ENCODE measurements at places on chromosomes 7 and 10.
A peak's percentile ranks its signal among the peaks of the same experiment; 100 is the strongest.

- peak; percentile 25 for DNase-seq
Observed at GRCh38 chr10:9608602-9609001, 1409.1 kb upstream of the CELF2 start.

GRCh38 chr7:40115936-40116335 lies 18.5 kb downstream of the MPLKIP start:
- DNase-seq, result no peak

- peak; percentile 69 for DNase-seq
Observed at GRCh38 chr7:95509199-95509598, 23.5 kb downstream of the ASB4 start.

DNA sequence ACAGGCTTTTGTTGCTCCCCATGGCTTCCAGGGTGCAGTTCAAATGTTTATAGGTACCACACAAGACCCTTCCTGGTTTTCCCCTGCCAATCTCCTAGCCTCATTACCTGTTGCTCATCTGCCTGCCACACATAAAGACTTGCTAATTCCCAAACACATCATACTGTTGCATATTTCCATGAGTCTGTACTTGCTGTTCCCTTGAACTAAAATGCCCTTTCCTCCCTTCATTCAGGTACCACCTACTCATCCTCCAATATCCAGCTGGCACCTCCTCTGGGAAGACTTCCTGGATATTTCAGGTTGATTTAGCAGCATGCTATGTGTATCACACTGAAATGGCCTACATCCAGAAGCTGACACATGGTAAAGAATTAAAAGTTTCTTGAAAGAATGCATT lies 206.4 kb upstream of the NFE2L3 start:
- DNase-seq, result no peak

DNA sequence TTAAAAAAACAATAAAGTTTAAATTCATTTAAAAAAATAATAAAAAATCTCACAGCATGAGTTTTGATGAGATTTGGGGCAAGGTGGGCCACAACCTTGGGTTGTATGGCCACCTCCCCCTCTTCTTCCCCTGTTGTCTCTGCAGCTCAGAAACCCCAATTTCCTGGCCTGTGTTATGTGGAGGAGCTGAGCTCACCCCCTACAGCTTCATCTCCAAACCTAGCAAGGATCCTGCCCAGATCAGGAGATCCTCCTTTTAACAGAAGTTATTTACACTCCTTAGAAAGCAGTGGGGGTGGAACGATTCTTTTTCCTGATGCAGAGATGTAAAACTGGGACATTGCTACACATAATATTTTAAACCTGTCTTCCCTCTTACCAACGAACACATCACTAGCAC lies 6.9 kb upstream of the SH2D4B start:
- no peak for DNase-seq

- DNase-seq, result peak; percentile 16
Observed at GRCh38 chr7:13846386-13846785, 143.1 kb downstream of the ETV1 start.

- DNase-seq, result peak; percentile 81
Observed at GRCh38 chr10:112963835-112964234, 13.8 kb downstream of the TCF7L2 start.

DNA sequence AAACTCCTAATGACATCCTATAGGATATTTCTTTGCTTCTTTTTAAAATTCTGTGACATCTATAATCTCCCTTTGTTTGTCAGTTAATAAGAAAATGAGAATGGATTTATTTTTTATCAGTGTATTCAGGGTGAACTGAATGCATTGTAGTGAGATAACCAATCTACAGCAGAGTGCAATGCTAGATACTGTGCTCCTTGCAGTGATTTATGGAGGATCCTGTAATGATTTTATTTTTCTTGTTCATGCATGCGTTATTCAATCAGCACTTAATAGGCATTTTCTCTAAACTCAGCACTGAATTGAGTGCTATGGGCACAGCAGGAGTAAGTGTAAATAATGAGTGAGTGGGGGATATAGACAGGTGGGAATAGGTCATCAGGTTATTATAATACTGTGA lies 253.9 kb downstream of the CDK14 start:
- no peak for DNase-seq

GRCh38 chr10:133262696-133263095 lies 14.0 kb downstream of the ADAM8 start:
- DNase-seq, result no peak

DNA sequence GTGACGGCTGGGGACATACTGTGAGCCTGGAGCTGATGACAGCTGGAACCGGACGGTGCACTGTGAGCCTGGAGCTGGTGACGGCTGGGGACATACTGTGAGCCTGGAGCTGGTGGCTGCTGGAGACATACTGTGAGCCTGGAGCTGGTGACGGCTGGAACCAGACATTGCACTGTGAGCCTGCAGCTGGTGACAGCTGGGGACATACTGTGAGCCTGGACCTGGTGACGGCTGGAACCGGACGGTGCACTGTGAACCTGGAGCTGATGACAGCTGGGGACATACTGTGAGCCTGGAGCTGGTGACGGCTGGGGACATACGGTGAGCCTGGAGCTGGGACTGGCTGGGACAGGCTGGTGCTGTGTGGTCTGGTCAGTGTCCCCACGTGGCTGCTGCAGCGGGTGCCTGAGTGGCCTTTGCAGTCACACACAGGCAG lies 47.9 kb downstream of the PTPRN2 start:
- no peak for DNase-seq

DNA sequence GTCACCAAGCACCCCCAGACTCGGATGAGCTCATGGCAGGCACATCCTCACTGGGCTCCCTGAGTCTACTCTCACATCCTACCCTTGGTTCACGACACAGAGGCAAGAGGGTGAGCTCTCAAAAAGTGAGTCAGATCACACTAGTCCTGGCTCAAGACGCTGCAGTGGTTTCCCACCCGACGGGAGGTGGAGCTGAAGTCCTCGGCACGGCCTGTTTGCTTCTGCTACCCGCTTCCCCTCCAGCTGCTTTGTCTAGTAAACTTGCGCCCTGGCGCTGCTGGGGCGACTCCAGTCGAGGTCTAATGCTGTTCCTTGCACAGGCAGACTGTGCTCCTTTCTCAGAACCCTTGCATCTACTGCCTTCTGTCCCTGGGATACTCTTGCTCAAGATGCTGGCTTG lies 13.5 kb upstream of the SFMBT2 start:
- no peak for DNase-seq

- DNase-seq, result no peak
Observed at GRCh38 chr10:95254629-95255028, 36.2 kb downstream of the PDLIM1 start.

DNA sequence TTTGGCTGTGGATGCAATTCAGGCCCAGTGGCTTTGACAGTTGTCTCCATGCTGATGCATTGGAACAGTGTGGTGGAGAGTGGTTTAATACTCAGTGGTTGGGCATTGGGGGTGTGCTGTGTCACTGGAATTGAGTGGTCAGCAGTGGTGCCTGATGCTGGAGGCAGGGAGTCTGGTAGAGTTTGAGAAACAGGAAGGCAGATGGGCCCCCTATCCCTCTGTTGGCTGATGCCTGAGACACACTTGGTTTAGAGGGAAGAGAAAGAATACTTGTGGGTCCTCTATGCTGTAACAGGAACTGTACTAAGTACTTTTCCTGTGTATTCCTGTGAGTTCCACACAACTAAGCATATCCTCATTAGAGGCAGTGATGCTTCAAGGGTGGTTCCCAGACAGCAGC lies 55.4 kb downstream of the EEPD1 start:
- peak; percentile 31 for DNase-seq

DNA sequence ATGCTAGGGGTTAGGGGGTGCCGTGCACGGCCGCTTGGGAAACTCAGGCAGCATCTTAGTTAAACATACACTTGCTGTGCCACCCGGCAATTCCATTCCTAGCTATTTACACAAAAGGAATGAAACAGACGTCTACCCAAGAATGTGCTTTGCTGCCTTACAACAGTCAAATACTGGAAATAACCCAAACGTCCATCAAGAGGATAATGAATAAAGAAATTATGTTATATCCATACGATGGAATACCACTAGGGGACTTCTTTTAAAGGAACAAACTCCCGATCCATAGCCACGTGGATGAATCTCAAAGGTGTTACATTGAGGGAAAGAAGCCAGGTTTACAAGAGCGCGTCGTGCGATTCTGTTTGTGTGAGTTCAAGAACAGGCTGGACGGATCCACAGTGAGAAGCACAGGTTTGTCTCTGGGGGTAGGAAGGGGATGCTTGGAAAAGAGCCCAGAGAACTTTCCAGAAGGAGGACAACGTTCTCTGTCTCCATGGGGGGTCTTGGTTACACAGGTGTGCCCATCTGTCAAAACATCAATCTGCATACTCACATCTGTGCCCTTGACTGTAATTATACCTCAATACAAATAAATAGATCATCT lies 41.8 kb downstream of the STK32C start:
- DNase-seq, result peak; percentile 46

GRCh38 chr7:26550492-26550891 lies 258.8 kb downstream of the SNX10 start:
- DNase-seq, result no peak

GRCh38 chr10:124629415-124629814 lies 114.8 kb downstream of the FAM53B start:
- DNase-seq, result no peak

GRCh38 chr10:100972115-100972903 lies 3.0 kb downstream of the SEMA4G start:
- DNase-seq, result no peak

DNA sequence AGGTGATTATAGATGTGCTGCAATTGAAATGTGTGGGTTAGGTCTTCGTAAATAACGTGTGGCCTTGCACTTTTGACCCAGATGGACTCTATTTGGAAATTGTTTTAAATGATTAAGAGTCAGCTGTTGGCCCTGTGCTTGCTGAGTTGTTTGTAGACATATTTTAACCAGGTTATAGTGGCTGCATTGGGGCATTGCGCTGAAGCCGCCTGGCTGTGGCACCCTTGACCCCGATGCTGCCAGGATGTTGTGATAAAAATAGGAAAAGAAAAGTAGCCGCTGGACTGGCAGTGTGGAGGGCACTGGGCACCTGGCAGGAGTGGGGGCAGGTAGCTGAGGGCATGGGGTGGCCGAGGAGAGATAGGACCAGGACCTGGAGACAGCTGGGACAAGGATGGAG lies 13.4 kb downstream of the LRRC27 start:
- no peak for DNase-seq

DNA sequence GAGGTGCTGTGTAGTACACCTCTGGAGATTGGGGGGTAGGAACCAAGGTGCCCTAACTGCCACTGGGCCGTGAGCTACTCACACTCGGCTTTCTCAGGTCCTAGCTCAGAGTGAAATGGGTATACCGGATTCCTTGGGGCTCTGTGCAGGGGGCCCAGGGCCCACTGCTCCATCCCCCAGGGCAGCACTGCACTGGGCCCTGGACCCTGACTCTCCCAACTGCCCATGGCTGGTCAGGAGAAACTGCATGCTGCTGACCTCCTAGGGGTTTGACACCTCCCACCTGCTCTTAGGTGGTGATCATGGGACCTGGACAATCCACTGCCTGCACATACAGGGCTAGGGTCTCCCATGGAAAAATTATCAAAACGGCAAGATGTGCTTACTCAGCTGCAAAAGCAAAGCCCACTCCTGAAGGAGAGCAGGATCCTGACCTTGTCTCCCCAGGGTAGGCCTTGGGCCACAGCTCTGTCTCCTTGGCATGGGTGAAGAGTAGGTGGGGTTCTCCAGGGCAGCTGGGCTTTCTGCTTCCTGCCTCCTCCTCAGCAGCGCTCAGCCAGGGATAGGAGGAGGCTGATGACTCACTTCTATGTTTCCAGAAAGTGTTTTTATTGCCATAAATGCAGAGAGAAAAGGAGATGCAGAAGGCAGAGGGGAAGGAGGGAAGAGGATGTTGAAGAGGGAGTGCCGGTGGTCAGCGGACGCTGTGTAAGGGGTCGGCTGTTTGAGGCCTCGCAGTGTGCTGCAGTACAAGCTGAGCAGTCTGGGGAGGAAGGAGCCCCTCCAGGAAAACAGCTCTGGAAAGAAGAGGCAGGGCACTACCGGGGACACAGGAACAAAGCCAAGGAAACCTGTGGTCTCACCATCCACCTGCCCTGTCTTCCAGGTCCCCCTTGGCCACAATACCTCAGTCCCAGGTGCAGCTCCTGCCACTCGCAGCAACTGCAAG lies 107.8 kb downstream of the ARHGAP22 start:
- DNase-seq, result peak; percentile 90

DNA sequence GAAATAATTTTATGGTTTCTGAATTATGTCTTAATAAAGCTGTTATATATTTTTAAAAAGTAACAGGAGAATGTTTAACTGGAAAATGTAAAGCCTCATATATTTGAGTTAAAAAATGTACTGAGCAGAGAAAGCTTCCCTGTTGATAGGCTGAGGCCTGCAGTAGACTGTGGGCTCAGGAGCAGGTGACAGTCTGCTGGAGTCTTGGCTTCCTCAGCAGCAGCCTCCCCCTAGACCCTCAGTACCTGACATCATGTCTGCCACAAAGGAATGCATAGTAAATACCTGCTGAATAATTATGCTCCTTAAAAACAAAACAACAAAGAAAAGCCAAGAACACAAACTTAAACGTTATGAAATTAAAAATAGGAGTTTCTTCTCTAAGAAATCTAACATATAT lies 73.9 kb upstream of the NOBOX start:
- DNase-seq, result no peak

DNA sequence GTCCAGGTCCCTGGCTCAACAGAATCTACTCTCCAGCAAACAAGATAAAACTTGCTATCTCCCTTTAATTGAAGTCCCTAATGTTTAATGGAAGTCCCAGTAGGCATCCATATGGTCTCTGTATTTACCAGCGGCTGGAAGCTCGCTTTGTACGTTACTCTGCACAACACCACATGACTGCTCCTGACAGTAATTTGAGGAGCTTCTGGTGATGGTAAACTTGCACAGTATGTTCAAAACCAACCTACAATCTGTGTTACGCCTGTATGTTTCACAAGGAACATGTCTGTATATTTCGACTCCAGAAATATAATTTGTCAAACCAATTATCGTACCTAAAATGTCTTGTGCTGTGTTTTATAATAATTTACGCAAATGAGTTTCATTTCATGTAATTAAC lies 4.4 kb upstream of the TECPR1 start:
- DNase-seq, result no peak

DNA sequence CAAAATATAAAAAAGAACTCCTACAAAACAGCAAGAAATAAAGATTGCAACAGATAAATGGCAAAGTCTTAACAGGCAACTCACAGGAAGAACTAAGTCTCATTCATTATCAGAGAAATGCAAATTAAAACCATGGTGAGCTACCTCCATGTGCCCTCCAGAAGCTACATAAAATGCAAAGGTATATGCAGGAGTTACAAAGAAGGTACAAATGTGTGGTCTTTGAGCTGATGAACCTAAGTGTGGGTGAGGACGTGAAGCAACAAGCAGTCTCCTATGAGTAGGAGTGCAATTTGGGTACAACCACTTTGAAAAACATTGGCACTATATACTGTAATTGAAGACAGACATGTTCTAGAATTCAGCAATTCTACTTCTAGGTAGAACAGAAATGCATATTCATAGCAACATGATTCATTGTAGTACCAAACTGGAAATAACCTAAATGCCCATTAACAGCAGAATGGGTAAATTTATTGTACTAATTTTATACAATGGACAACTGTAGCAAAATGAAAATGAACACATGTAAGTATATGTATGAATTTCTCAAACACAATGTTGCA lies 61.6 kb upstream of the KCNMA1 start:
- no peak for DNase-seq

All from EH (cell line).